AG08396 (cell line): ENCODE measurements at places on chromosomes 6 and 20.
A peak's percentile ranks its signal among the peaks of the same experiment; 100 is the strongest.

- DNase-seq: no peak
Observed at GRCh38 chr6:2179950-2180349, 65.5 kb downstream of the GMDS start.

- peak; percentile 10 for DNase-seq
Observed at GRCh38 chr6:27837625-27838057, 74.6 kb downstream of the OR2B2 start.

DNA sequence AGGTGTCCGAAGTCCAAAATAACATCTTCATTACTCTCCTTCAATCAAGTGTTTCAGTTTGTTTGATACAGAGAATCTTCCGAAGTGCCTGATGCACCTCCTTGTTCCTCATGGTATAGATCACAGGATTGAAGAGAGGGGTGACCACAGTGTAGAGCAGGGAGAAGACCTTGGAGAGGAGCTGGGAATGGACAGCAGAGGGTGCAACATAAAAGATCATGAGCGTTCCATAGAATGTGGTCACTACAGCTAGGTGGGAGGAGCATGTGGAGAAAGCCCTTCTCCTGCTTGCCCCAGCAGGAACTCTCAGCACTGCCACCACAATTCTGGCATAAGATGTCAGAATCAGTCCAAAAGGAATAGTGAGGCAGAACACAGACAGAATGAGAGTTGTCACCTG lies 11.9 kb downstream of the OR12D1 start:
- no peak for DNase-seq

GRCh38 chr20:1918491-1919165 lies 23.4 kb downstream of the SIRPA start:
- no peak for DNase-seq

DNA sequence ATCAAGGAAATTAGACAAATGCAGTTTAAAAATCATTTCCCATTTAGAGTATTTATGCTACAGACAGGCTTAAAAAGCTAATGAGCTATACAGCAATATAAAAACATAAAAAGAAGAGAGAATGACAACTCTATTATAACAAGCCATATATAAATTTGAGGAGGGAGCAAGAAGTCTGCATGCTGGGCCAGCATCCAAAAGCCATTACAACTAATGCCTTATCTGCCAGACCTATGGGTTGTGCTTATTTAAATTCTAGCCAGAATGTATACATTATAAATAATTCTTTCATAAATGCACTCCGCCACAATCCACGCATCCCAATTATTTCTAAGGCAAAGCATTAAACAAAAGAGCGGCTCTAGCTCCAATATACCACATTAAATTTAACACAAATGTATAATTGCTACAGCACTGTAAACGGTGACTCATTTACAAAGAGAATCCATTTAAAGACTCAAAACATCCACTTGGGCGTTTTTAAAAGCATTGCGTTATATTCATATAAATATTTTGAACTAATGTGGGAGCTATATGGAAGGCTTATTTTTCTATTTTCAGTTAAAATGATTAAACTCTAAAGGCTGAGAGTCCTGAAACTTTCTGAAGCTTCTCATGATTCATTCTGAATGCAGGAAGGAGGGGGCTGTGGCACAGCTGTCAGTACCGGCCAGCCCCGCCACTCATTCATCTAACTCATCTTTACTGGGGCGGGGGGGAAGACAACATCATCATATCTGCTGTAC lies 37.7 kb upstream of the RAB22A start:
- DNase-seq: no peak

DNA sequence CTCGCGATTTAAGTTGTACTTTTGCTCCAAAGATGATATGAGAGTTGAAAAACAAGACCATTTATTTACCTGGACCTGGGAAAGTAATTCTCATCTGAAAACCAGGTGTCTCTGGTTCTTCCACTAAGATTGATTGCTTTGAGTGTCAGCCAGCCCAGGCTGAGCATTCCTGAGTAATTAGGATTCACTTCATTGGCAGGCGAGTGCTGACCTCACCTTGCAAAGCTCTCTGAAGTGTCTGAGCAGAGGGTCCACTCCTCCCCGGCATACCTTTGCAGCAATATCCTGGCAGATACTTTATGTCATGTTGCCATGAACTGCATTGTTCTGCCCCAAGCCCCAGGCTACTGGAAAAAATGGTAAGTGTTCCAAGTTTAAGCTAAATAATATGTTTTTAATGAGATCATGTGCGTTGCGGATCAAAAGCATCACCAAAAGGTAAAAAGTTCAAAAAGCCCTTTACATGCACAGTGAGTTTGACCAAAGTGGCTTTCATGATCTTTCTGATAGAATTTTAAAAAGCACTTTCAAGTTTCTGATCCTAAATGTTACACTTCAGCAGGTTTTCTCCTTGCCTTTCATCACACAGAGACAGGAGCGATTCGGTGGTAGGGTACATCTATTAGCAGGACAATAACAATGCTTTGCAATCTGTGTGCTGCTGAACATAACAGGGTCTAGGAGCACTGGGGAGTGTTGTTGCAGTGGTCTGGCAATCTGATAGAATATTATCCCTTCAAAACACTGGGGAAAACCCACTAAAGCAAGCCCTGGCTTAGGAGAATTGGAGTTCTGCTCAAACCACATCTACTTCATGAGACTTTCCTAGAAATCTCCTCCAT lies 127.8 kb upstream of the EEF1E1 start:
- DNase-seq: no peak

DNA sequence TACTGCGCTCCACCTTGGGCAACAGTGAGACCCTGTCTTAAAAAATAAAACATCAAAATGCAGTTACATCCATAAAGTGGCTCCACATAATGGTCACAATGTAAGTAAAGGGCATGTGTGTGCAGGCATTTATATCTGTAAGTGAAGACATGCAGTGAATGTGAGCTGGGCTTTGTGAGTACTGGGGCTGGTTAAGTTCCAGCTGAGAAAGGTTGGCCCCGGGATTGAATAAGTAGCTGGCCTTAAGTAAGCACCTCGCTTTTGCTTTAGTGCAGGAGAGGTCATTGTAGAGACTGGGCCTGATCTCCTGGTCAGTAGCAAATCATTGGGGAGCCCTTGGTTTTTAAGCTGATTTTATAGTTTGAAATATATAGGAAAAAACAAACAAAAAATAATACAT lies 8.0 kb downstream of the QKI start:
- no peak for DNase-seq

DNA sequence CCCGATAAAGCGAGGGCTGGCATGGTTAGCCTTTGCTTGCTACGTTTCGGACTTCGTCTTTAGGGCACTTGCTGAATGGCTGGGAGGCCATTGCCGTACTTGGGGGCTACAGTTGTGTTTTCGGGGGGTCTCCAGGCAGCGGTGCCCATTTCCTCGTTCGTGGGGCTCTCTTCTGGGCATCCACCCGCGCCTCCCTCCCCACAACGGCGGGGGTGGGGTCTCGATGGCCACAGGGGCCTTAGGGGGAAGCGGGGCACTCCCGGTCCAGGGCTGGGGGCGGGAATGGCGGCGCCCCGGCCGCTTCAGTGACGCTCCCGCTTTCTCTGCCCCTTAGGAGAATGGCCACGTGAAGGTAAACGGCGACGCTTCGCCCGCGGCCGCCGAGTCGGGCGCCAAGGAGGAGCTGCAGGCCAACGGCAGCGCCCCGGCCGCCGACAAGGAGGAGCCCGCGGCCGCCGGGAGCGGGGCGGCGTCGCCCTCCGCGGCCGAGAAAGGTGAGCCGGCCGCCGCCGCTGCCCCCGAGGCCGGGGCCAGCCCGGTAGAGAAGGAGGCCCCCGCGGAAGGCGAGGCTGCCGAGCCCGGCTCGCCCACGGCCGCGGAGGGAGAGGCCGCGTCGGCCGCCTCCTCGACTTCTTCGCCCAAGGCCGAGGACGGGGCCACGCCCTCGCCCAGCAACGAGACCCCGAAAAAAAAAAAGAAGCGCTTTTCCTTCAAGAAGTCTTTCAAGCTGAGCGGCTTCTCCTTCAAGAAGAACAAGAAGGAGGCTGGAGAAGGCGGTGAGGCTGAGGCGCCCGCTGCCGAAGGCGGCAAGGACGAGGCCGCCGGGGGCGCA lies 2.4 kb downstream of the MARCKS start:
- DNase-seq: peak; percentile 51

- DNase-seq: no peak
Observed at GRCh38 chr6:107811591-107812218, 12.4 kb downstream of the SCML4 start.

GRCh38 chr6:43095939-43096338 lies 19.8 kb downstream of the PTK7 start:
- no peak for DNase-seq

DNA sequence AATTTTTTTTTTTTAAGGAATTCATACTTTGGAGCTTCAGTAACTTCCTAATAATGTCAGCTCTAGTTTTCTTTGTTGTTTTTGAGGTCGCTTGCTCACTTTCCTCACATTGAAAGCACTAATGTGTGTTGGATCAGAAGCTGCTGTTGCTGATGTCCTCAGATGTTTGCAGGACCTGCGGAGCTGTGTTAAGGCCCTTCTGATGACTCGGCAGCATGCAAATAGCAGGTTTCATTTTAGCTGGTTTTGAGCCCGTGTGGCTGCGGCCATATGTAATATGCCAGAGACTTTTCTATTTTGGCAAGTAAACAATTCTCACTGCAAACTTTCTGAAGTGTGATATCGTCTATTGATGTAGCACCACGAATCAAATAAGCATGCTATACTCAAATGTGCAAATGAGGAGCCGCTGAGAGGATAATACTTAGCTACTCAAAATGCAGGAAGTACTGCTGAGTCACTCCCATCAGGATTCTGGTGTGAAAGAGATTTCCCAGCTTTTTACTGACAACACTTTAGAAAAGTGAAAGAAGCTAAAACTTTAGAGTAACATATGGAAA lies 187.8 kb downstream of the SASH1 start:
- DNase-seq: peak; percentile 75

- DNase-seq: no peak
Observed at GRCh38 chr20:11376998-11377397, 540.7 kb upstream of the BTBD3 start.

DNA sequence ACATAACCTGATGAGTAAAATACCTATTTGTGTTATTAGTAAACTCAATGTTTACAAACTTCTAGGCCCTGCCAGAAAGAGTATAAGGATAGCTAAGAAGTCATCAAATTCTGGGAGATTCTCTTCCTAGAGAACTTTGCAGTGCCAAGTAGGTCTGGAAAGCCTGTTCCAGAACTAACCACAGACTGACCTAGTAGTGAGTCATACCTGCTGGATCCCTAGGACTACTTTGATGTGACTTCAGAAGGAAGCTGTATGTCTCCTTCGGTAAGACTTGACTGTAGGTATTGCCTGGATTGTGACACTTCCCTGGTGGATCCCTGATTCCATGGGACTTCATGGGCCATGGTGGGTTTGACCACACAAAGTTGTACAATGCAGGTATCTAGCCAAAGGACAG lies 131.7 kb downstream of the DNAH8 start:
- DNase-seq: no peak

GRCh38 chr6:125918230-125918629 lies 38.3 kb upstream of the HINT3 start:
- no peak for DNase-seq

DNA sequence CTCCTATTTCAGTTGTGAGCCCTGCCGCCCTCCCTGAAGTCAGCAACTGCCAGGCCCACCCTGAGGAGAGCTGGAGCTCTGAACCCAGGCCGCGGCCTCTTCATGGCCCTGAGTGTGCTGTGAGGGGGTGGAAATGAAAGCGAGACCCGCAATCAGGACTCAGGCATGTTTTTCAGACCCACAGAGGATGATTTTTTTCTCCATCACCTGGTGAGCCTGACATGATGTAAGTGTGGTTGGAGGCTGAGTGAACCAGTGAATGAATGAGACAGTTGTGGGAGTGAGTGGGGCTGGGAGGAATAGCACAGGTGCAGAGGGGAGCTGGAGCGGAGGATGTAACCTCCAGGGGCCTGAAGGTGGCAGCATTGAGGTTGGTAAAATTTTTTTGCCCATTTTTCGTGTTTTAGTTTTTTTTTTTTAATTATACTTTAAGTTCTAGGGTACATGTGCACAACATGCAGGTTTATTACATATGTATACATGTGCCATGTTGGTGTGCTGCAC lies 18.3 kb downstream of the RAET1L start:
- peak; percentile 55 for DNase-seq

DNA sequence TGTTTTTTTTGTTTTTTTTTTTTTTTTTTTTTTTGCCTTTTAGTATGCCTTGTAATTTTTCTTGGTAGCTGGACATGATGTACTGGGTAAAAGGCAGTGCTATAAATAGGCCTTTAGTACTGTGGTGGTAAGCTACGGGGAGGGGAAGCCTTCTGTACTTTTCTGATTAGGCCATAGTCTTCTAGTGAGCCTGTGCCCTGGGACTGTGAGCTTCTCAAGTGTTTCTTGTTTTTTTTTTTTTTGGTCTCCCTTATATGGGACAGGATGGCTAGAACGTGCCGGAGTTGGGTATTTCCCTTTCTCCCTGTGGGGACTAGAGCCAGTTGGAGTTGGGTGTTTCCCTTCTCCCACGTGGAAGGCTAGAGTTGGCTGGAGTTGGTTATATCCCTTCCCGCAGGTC lies 59.4 kb upstream of the PRELID3B start:
- no peak for DNase-seq

- no peak for DNase-seq
Observed at GRCh38 chr6:137352859-137353258, 133.7 kb upstream of the IFNGR1 start.

DNA sequence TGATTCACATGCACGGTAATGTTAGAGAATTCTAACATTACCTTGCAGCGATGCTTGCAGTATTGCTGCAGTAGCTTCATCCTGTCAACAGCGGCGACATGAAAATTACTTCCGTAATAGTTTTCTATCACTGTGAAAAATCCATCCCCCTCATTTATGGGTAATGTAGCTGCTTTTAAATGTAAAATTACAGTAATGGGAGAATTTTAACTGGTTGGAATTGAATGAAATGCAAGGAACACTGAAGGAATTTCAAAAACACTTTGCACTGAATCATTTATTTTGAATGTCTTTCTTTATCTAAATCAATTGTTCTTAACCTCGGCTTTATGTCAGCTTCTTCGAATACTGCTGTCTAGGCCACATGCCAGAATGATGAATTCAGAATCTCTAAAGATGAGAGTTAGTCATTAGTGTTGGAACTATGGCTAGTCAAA lies 102.4 kb upstream of the HIVEP1 start:
- DNase-seq: no peak

- DNase-seq: no peak
Observed at GRCh38 chr6:52588710-52589091, 11.8 kb upstream of the TRAM2 start.

DNA sequence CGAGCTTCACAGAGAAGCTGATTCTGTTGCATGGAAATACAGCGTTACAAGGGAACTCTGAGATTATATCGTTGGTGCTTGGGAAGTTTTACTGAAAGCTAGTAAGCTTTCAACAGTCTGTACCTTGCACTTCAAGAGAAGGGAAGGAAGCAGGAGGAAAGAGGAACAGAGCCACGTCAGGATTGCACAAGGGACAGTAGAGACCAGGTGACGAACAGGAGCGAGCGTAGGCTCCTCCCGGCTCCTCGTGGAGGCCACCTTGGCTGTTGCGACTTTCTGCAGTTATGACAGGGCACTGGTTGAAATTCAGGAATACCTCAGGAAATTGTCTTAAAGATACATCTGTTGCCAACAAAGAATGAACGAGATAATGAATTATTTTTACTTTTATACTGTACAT lies 18.8 kb downstream of the RTF2 start:
- DNase-seq: no peak
